Spleen (tissue), 13 donors: ENCODE measurements at places on chromosomes 5 and 9. TPM values are rescaled to one million over a fixed set of nuclear protein-coding genes. Genes with fewer than 3 reads are reported as not detected.
A peak's percentile ranks its signal among the peaks of the same experiment; 100 is the strongest.

FGF10 gene
- 0.22 TPM for polyA plus RNA-seq

MEIKIN gene
- polyA plus RNA-seq = not detected

WHRN gene
- polyA plus RNA-seq = 9.5 TPM

DNA sequence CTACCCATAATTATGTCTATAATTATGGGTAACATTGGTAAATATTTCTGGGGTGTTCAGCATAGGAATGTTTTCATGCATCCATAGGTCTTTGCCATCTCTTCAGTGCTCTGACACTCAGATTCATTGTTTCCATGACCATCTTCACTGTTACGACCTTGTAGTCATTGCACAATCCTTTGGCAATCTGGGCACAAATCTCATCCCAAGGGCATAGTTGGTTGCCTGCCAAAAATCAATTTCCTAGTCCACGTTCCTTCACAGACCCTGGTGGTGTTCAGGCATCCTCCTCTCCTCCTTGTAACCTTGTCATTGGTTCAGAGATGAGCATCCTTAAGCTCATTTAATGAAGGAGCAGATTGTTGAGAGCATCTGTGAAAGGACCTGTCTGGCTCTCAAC, 1400.7 kb downstream of the CDH12 start:
- no peak for DNase-seq
- H3K27ac ChIP-seq = no peak overlapping the region
- no peaks in the 10 kb centered on the region for H3K27me3 ChIP-seq
- H3K4me1 ChIP-seq = no peaks in the 10 kb centered on the region
- no peaks in the 10 kb centered on the region for H3K36me3 ChIP-seq

CFAP90 gene
- polyA plus RNA-seq = 0.27 TPM

DNA sequence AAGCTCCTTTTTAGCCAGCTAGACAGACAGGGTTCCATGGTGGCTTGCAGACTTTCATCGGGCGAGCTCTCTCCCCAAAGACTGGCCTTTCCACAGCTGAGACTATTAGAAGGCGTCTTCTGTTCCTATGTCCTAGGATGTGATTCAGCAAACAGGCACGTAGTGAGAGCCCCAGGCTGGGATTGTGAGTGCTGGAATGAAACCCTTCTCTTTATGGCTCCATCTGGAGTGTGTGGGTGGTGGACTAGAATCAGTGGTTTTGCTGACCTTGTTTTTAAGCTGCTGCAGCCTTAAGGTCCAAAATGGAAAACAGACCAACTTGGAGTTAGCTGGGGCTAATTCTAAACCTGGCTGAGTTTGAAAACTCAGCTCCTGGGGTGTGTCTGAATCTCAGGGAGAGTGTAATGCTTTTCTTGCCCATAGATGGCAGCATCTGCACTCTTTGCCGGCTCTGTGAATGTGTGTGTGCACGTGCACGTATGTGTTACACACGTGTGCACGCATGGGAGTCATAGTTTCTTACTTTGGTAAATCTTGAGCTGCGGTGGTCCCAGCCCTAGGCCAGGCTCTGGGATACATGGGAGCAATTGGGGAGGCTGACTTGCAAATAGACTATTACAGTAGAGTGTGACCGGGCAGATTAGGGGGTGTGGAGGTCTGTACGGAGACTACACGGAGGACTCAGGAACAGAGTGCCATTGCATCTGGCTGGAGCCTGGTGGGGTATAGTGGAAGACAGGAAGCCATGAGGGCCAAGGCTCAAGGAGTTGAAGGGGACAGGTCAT, 10.7 kb downstream of the GSN start:
- peaks cover 41% of the 10 kb centered on the region for H3K4me1 ChIP-seq
- H3K27me3 ChIP-seq = no peaks in the 10 kb centered on the region
- no peaks in the 10 kb centered on the region for H3K36me3 ChIP-seq
- H3K4me3 ChIP-seq = no peak overlapping the region
- DNase-seq = no peak

- H3K4me1 ChIP-seq = no peaks in the 10 kb centered on the region
- H3K27me3 ChIP-seq = no peaks in the 10 kb centered on the region
- no peaks in the 10 kb centered on the region for H3K36me3 ChIP-seq
- no peak for DNase-seq
Measured at GRCh38 chr5:27403243-27403882, 365.0 kb upstream of the CDH9 start.

GRCh38 chr5:14399054-14399692, 182.4 kb upstream of the OTULINL start:
- H3K27ac ChIP-seq = no peak overlapping the region
- DNase-seq = no peak
- no peak overlapping the region for H3K4me3 ChIP-seq
- peaks cover 37% of the 10 kb centered on the region for H3K4me1 ChIP-seq

HRH2 gene
- 1.9 TPM for polyA plus RNA-seq

DNA sequence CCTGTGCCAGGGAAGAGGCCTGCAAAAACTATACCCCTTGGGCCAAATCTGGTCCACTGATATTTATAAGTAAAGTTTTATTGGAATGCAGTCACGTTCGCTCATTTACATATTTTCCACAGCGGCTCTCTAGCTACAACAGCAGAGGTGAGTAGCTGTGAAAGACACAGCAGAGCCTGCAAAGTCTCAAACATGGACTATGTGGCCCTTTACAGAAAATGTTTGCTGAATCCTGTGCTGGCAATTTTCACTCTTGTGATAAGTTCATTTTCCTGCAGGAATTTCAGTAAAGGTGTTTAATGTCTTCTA, 70.1 kb downstream of the EPB41L4B start:
- DNase-seq = no peak
- no peak overlapping the region for H3K4me3 ChIP-seq
- H3K27ac ChIP-seq = no peak overlapping the region
- no peaks in the 10 kb centered on the region for H3K27me3 ChIP-seq
- no peaks in the 10 kb centered on the region for H3K36me3 ChIP-seq
- H3K4me1 ChIP-seq = no peaks in the 10 kb centered on the region

DNA sequence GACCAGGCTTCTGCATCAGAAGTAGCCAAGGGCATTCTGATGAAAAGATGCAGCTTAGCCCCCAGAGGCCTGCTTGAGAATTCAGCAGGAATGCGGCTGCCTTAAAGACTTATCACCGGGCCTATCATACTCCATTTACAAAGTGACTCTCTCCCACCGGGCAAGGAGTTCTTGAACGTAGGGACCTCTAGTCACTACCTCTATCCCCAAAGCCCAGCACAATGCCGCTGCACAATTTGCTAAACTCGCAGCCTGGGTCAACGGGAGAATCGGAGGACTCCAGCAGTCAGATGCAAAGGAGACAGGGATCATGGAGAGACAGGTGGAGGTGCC, 661 bp downstream of the PDCL start:
- H3K36me3 ChIP-seq = peaks cover 36% of the 10 kb centered on the region
- H3K4me3 ChIP-seq = peak overlapping the region; percentile 90
- H3K27me3 ChIP-seq = no peaks in the 10 kb centered on the region
- DNase-seq = no peak
- H3K4me1 ChIP-seq = peaks cover 42% of the 10 kb centered on the region
- H3K27ac ChIP-seq = peak overlapping the region; percentile 94

DNA sequence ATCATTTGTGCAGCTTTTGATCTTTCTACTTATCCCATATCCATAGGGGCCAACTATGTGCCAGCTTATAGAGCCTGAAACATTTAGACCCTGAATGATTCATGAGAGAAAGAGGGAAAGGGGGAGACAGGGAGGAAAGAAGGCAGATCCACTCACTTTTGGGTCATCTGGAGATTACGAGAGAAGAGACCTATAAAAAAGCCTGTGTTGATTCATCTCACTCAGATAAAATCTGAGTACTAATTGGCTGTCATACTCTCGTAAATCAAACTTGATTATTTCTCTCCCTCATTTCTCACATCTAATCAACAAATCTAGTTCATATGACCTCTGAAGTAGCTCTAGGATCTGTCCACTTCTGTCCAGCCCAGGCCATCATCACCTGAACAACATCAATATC, 137.1 kb downstream of the ARL15 start:
- no peaks in the 10 kb centered on the region for H3K27me3 ChIP-seq
- no peak for DNase-seq
- H3K36me3 ChIP-seq = peaks cover 20% of the 10 kb centered on the region
- H3K4me3 ChIP-seq = no peak overlapping the region
- no peaks in the 10 kb centered on the region for H3K4me1 ChIP-seq
- H3K27ac ChIP-seq = no peak overlapping the region

GRCh38 chr9:89274838-89275237, 36.2 kb upstream of the CKS2 start:
- no peaks in the 10 kb centered on the region for H3K27me3 ChIP-seq
- H3K4me3 ChIP-seq = no peak overlapping the region
- H3K36me3 ChIP-seq = no peaks in the 10 kb centered on the region

DNA sequence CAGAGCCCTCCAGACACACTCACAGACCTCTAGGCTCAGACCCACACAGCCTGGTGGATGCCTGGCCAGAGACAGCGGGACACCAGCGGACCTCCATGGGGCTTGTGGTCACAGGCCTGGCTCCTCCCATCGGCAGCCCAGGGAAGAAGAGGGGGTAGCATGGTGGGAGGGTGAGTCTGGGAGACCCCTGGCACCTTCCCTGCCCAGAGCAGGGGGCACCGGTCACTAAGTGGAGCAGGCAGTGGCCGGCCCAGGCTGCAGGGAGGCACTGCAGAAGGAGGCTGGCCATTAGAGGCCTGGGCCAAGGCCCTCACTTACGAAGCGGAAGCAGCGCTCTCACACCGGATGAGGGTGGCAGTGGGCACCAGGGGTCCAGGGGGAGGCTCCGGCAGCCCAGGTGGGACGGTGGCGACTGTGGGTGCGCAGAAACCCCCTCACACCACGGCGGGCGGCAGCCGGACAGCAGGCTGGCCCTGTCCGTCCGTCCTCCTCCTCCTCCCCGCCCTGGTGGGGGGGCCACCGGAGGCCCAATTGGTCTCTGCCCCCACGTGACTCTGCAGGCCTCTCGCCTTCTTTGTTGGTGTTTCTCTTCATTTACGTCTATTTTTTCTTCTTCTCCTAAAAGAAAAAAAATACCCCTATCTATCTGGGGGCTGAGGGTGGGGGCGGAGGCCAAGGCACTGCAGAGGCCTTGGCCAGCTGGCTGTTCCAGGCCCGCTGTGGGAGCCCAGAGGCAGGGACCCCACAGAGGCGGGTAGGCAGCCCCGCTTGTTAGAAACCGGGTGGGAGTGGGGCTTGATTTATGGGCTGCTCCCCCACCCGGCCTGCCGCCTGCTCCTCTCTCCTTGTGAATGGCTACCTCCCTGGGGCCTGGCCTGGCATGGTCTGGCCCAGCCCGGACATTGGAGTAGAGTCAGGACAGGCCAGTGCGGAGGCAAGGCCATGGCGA, at the start of gene NR5A1:
Gene NR5A1 (minus strand): TSS at position 469 of the 949 bp plus-strand sequence. CDS start 4,004 bp downstream, outside the sequence.
- H3K36me3 ChIP-seq = peaks cover 10% of the 10 kb centered on the region
- no peak for DNase-seq
- peaks cover 9% of the 10 kb centered on the region for H3K4me1 ChIP-seq

GRCh38 chr5:111495159-111495558, 17.2 kb downstream of the STARD4 start:
- H3K4me1 ChIP-seq = peaks cover 16% of the 10 kb centered on the region
- DNase-seq = no peak
- H3K4me3 ChIP-seq = no peak overlapping the region
- no peak overlapping the region for H3K27ac ChIP-seq

- H3K4me1 ChIP-seq = peaks cover 44% of the 10 kb centered on the region
- DNase-seq = no peak
- H3K27me3 ChIP-seq = no peaks in the 10 kb centered on the region
- no peak overlapping the region for H3K27ac ChIP-seq
- no peak overlapping the region for H3K4me3 ChIP-seq
Measured at GRCh38 chr5:180294913-180295555, 3.2 kb upstream of the MAPK9 start.

STPG3 gene
- not detected for polyA plus RNA-seq

OCLN gene
- 3.0 TPM for polyA plus RNA-seq

DNA sequence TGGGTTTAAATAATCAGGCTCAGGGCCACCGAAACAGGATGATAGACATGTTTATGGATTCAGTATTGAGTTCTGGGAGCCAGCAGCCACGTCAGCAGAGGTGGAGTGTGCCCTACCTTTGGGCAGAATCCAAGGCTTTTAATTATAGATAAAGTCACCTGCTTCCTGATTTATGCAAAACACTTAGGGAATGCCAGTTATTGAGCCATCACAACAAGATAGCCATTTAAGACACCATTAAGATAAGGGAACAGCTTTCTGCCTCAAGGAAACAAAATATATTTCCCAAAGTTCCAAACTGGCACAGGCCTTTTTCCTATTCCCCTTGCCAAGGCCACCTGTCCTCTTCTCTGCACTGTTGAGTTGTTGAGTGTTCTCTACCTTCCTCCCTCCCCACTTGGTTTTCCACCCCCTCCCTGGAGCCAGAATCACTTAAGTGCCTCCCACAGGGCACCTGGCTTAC, 2.4 kb downstream of the CCL28 start:
- no peaks in the 10 kb centered on the region for H3K27me3 ChIP-seq
- no peaks in the 10 kb centered on the region for H3K36me3 ChIP-seq
- DNase-seq = no peak
- no peak overlapping the region for H3K27ac ChIP-seq

SHC3 gene
- polyA plus RNA-seq = 0.06 TPM

- no peaks in the 10 kb centered on the region for H3K36me3 ChIP-seq
- H3K4me1 ChIP-seq = no peaks in the 10 kb centered on the region
- no peak overlapping the region for H3K4me3 ChIP-seq
- H3K27ac ChIP-seq = no peak overlapping the region
Measured at GRCh38 chr5:67416986-67417385, 220.4 kb upstream of the CD180 start.

TRIM32 gene
- 4.5 TPM for polyA plus RNA-seq

PIP5K1B gene
- polyA plus RNA-seq = 2.7 TPM

GRCh38 chr5:120657104-120657503, 193.0 kb downstream of the PRR16 start:
- no peak for DNase-seq
- no peak overlapping the region for H3K4me3 ChIP-seq
- no peak overlapping the region for H3K27ac ChIP-seq
- no peaks in the 10 kb centered on the region for H3K4me1 ChIP-seq
- no peaks in the 10 kb centered on the region for H3K36me3 ChIP-seq

DNA sequence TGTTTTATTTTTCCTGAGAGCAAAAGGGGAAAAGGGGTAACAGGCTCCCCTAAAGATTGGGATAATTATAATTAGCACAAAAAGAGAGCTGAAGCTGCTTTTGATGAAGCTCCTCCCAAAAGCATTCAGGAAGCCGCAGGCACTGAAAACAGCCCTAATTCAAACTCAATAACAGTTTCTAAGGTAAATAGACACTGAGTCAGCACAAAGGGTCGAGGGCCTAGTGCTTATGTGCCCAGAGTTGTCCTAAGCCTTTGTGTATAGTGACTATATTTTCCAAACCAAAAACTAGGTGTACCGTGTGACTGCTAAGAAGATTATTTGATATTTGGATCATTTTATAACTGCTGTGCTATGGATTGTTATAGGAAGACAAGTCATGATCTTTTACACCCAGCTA, 67.7 kb downstream of the HMHB1 start:
- no peak overlapping the region for H3K27ac ChIP-seq
- DNase-seq = no peak
- no peak overlapping the region for H3K4me3 ChIP-seq
- H3K27me3 ChIP-seq = no peaks in the 10 kb centered on the region
- no peaks in the 10 kb centered on the region for H3K4me1 ChIP-seq
